ENCODE measurements at places on chromosomes 11 and 22.

DNA sequence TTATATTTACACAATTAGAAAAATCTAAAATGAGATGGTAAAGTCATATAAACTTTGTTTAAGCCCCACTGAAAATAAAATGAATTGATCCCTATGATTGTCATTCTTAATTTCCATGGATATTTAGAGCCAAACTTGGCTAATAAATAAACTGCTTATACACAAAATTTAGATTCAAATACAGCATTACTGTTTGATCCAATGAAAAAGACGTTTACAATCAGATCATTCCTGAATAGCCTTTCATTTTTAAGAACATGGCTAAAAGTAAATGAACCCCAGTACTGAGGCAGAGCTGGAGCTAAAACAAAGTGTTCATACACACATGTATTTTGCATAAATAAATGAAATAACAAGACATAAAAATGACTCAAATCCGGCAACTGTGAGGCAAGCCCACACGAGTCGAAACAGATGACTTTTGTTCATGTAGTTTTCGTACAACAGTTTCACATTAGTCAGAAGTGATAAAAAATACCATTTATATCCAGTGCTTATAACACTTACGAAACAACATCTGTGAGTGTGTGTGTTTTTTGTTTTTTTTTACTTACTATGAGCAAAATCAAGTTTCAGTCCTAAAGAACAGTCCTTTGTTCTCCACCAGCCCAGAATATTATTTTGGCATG lies 386.5 kb downstream of the SOX6 start:
- DNase-seq = no peak

DNA sequence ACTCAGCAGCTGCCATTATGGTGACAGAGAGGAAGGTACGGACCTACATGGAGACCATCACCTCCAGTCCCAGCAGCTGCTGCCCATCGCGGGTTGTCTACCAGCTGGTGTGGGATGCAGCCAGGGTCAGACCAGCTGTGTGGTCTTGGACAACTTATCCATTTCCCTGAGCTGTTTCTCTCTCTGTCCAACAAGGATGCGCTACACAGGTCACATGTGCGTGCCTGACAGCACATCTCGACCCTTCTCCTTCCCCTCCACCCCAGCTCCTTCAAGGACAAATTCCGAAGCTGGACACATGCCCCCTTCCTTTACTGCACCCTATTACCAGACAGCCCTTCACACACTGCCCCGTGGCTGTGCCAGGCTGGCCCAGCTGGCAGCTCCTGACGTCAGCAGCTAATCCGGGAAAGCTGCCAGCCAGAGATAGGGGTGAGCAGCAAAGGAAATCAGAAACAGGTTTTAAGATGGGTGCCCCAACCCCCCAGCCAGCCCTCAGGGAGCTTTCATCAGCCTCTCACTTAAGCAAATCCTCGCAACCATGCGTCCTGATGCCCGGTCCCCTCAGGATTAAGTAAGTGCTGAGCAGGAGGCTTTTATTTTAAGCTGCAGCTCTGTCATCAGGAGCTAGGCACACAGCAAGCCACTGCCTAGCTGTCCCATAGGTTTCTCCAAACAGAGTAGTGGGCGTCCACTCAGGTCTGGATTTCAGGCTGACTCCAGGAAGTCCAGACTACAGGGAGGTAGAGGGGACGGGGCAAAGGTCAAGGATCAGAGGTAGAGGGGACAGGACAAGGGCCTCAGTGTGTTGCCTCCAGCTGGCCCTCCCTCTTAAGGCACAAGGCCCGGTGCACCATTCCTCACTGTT lies 20.3 kb downstream of the TEF start:
- DNase-seq = no peak

DNA sequence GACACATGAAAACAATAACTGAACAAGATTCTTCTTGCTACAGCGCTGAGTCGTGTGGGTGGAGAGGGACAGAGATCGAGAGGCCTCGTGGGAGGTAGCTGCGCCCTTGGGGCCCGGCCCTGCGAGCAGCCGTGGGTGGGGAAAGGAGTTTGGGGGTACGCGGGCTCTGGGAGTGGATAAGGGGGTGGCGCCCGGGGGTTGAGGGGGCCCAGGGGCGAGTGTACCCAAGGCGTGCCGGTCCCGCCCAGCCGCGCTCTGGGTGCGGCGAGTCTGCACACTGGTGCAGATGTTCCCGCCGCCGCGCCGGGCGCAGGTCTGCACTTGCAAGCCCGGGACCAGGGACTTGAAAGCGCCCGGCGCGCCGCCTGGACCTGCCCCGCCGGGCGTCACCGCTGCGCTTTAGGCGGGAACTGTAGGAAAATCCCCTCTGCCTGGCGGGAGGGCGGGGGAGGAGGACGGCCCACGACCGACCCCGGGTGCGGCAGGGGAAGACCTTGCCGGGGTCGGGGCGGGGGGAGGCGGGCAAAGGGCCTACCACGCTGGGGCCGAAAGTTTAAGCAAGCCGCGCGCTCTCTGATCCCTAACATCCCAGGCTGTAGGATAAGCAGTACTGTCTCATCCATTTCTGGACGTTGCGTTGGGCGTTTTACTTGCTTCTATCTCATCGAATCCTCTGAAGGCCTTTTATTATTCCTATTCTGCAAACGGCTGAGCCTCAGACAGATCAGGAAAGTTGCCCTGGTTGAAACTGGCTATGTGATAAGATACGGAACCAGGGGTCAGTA lies 1.4 kb upstream of the KREMEN1 start:
- DNase-seq = no peak

GRCh38 chr11:118660681-118661424 lies 18.6 kb downstream of the TREH start:
- DNase-seq = no peak

DNA sequence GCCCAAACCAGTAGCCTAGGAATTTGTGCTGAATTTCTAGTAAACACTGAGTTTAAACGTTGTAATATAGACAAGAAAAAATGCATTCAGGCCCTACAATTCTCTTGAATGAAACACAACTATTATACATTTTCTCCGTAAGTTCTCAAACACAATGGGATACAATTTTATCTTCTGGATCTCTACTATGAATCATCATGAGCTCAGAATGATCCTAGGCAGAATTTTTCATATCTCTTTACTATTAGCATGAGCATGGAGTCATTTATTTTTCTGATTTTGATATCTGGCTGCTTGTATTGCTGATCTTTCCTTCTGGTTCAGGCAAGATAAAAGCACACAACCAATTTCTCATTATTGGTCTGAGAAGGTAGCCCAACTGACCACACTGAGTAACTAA lies 1123.4 kb upstream of the RAG2 start:
- no peak for DNase-seq

GRCh38 chr11:64753380-64754123 lies 6.2 kb downstream of the PYGM start:
- DNase-seq = no peak

DNA sequence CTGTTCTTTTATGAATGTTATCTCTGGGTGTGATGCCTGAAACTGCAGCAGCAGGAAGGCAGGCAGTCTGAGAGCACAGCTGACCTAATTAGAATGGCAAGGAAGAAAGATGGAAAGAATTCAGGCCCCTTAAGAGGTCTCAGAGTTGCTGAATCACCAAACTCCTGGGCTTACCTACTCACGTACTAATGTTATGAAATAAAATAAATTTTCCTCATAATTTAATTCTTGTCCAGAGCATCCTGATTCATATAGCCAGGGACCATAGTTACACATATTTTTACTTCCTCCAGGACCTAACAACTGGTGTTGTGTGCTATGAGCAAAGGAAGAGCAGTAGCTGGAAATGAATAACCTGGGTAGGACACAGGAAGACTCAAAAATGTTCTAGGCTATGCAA lies 41.9 kb downstream of the SNX19 start:
- no peak for DNase-seq

DNA sequence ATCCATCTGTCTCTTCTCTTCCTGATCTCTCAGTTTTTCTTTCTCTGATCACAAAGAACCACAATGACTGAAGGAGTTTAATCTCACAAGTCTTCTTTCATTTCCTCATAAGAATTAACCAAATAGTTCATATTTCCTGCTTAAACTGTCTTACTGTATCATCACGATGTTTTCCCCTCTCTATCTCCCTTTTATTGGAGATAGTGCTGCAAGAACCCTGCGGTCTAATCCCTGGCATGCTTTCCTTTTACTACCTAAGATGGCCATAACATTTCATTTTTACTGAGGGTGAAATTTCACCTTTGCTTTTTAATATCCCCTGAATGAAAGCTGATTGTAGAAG lies 28.9 kb downstream of the CARD18 start:
- DNase-seq = no peak

GRCh38 chr22:35559354-35560005 lies 18.8 kb downstream of the RASD2 start:
- no peak for DNase-seq

DNA sequence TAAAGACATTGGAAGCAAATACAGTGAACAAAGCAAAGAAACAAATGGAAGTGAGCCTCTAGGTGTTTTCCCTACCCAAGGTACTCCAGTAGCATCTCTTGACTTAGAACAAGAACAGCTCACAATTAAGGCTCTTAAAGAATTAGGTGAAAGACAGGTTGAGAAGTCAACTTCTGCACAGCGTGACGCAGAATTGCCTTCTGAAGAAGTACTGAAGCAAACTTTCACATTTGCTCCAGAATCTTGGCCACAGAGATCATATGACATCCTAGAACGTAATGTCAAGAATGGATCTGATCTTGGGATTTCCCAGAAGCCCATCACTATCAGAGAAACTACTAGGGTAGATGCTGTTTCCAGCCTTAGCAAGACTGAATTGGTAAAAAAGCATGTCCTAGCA lies 39.3 kb downstream of the RTN3 start:
- DNase-seq = no peak

GRCh38 chr11:118067006-118067405 lies 9.9 kb upstream of the TMPRSS4 start:
- no peak for DNase-seq

DNA sequence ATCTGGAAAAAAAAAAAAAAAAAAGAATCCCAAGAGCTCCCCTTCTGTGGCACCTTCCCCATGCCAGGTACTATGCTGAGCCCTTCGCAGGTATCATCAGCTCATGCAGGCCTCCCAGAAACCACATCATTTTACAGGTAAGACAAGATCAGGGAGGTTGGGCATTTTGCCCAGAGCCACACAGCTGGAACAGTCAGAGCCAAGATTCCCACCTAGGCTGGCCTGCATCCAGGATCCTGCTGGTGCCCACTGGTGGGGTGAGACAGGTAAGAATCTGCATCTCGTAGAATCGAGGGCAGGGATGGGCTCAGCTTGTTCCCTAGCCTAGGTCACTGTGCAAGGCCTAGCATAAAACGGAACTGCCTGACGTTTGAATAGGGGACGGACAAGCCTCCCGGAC lies 15.7 kb upstream of the MEN1 start:
- no peak for DNase-seq

DNA sequence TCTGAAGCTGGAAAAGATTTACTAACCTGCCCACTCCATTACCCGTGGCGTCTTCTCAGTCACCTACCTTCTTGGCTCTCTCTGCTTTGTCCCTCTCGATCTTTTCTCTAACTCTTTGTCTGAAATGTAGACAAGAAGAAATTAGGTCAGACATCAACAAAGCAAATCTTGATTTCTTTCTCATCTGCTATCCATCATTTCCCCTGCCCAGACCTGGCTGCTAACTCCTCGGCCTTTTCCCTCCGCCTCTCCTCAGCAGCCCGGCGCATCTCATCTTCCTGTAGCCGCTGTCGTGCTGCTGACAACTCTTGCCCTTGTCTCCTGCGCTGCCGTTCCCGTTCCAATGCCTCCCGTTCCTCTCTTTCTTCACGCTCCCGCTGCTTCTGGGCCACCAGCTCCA lies 1.2 kb downstream of the UBXN1 start:
- no peak for DNase-seq

DNA sequence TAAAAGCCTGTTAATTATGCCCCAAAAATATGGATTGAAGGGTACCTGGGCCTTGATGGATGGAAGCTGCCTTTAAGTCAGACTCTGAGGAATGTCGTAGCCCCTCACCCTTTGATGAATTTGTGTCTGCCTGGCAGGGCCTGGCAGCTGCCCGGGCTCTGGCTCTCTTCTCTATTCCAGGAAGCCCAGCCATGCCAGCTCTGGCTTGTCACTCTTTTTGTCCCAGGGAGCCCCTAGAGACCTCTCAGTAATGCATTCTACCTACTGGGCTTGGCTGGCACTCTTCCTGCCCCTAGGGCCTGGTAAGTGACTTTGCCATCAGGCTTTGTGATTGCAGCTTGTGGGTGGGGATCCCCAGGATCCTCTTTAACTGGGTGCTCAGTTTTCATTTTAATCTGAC lies 103.8 kb downstream of the GRIK4 start:
- no peak for DNase-seq

GRCh38 chr22:42964994-42965699 lies 49.8 kb downstream of the PACSIN2 start:
- DNase-seq = peak; percentile 7

DNA sequence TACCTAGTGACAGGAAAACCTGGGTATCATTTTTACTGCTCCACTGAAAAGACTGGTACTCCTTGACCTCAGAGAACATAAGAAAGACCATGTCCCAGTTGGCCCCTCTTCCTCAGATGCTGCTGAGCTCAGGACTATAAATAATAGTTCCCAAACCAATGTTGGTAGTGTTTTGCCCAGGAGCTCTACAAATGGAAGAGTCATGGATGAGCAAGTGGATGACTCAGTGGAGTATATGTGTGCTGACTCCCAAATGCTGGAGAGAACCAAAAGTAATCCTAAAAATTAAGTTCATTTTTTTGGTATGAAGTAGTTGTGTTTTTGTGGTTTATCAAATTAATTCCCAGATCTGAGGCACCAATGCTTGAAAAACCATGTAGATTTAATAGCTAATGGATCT lies 482.0 kb downstream of the KCNA4 start:
- no peak for DNase-seq

GRCh38 chr22:40484906-40485669 lies 114.7 kb downstream of the SGSM3 start:
- DNase-seq = no peak

- DNase-seq = no peak
Observed at GRCh38 chr11:67284811-67285540, 4.1 kb upstream of the ANKRD13D start.

- no peak for DNase-seq
Observed at GRCh38 chr11:113255096-113255495, 59.3 kb upstream of the TTC12 start.

GRCh38 chr22:24128631-24129262 lies 52.5 kb upstream of the SUSD2 start:
- no peak for DNase-seq

DNA sequence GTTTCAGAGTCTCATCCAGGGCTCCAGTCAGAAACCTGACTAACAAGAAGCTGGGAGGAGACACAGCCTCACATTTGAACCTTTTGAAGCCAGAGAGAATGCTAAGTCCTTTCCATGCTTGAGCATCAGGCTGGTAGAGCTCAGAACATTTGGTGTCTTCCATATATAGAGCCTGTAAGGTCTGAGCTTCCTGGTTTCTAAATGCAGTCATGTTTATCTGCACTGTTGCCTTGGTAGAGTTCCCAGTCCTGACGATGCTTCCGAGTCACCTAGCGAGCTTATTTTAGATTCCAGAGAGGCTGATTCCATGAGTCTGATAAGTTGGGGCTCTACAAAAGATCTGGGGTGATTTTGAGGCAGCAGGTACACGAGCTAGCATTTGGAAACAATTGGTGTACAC lies 68.4 kb upstream of the SORL1 start:
- DNase-seq = no peak

DNA sequence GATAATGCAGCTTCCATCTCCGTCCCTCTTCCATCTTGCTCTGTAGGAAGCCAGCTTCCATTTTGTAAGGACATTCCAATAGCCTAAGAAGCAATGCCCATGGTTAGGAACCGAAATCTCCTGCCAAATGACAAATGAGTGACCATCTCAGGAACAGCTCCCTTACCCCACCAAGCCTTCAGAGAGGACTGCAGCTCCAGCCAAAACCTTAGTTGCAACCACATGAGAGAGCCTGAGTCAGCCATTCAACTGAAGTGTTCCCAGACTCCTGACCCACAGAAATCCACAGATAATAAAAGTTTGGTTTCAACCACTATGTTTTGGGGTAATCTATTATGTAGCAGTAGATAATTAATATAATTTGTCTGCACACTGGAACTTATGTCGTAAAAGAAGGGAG lies 51.7 kb upstream of the LDLRAD3 start:
- DNase-seq = no peak

Measured in activated CD4-positive, alpha-beta T cell treated with anti-CD3 and anti-CD28 coated beads, Interleukin-2, amount 50 U/mL, for 4 hours (primary cell).